Fibroblast of villous mesenchyme (primary cell): ENCODE measurements at places on chromosomes 3 and 15. TPM values are rescaled to one million over a fixed set of nuclear protein-coding genes. Genes with fewer than 3 reads are reported as not detected.

Gene GOLGA8T
- total RNA-seq = under 0.01 TPM in 1 of 2 replicates, not detected in the other

Gene XIRP1
- under 0.01 TPM in 1 of 2 replicates, not detected in the other for total RNA-seq

Gene CIDEC
- total RNA-seq = not detected in 2 replicates

Gene MOBP
- total RNA-seq = not detected in 2 replicates

Gene GTF2E1
- total RNA-seq = 16.1 and 32.4 TPM in 2 replicates

Gene ADAMTS7
- 16.4 and 17.4 TPM in 2 replicates for total RNA-seq

Gene PLCD1
- total RNA-seq = 15.1 and 15.5 TPM in 2 replicates

Gene NEDD4
- 29.6 and 45.3 TPM in 2 replicates for total RNA-seq

Gene FAM81A
- under 0.01 TPM in 2 replicates for total RNA-seq

Gene GOLGA8G
- total RNA-seq = not detected in 2 replicates

Gene GASK1A
- total RNA-seq = 0.32 and 1.7 TPM in 2 replicates

Gene FBXL22
- 1.3 and 2.3 TPM in 2 replicates for total RNA-seq

Gene RAB6B
- 0.32 and 0.86 TPM in 2 replicates for total RNA-seq

Gene MYL3
- 0.97 and 1.7 TPM in 2 replicates for total RNA-seq

Gene CACNA1D
- under 0.01 TPM in 1 of 2 replicates, not detected in the other for total RNA-seq

Gene LMAN1L
- total RNA-seq = not detected in 2 replicates

Gene MLF1
- 6.1 and 8.2 TPM in 2 replicates for total RNA-seq

Gene SLC24A5
- total RNA-seq = not detected in 2 replicates

Gene CDCP1
- 10.4 and 20.6 TPM in 2 replicates for total RNA-seq

Gene PLXNB1
- 26.1 and 35.0 TPM in 2 replicates for total RNA-seq

Gene ACKR2
- under 0.01 TPM in 1 of 2 replicates, not detected in the other for total RNA-seq

Gene TUSC7
- not detected in 2 replicates for total RNA-seq

Gene STRA6
- 52.7 and 64.4 TPM in 2 replicates for total RNA-seq

Gene ZPLD1
- total RNA-seq = 0.43 and 1.3 TPM in 2 replicates

Gene AP3B2
- 0.43 and 0.64 TPM in 2 replicates for total RNA-seq

Gene PCNP
- 87.9 and 124 TPM in 2 replicates for total RNA-seq

Gene RNU5B-1
- not detected in 2 replicates for total RNA-seq

Gene PRR20G
- total RNA-seq = not detected in 2 replicates

Gene CYP11A1
- 0.64 and 0.86 TPM in 2 replicates for total RNA-seq

Gene SLC26A6
- 34.8 and 45.8 TPM in 2 replicates for total RNA-seq

Gene PCSK6
- 7.7 and 10.4 TPM in 2 replicates for total RNA-seq

Gene ACOX2
- 12.1 and 13.9 TPM in 2 replicates for total RNA-seq

Gene MRPL3
- 98.9 and 123 TPM in 2 replicates for total RNA-seq

Gene ZNF80
- total RNA-seq = under 0.01 TPM in 1 of 2 replicates, not detected in the other

Gene VILL
- total RNA-seq = 4.3 and 5.5 TPM in 2 replicates

Gene SCAANT1
- not detected in 2 replicates for total RNA-seq

Gene CCR5
- total RNA-seq = under 0.01 TPM in 1 of 2 replicates, not detected in the other
